ENCODE measurements at places on chromosomes 16 and 17.

DNA sequence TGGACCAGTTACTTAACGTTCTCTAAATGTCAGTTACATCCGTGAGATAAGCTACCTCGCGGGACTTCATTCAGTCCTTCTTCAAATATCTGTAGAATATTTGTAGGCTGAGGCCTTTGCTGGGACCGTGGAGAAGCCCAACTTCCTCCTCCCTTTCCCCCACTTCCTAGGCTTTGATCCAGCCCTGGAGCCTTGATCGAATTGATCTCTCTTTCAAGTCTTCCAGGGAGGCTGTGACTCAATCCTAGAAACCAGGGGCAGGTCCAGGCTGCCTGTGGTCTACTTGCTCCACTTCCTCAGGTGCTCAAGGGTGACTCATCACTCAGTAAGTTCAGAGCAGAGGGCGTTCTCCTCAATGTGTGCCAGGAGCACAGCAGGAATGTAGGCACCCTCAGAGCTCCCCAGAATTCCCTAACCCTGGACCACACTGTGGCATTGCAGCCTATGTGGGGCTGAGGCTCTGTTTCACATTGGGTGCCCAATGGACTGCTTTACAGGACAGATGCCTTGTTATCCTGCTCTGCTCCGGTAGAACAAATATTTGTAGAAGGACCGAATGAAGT lies 11.2 kb upstream of the CEP20 start:
- peak; percentile 85 for ATAC-seq

DNA sequence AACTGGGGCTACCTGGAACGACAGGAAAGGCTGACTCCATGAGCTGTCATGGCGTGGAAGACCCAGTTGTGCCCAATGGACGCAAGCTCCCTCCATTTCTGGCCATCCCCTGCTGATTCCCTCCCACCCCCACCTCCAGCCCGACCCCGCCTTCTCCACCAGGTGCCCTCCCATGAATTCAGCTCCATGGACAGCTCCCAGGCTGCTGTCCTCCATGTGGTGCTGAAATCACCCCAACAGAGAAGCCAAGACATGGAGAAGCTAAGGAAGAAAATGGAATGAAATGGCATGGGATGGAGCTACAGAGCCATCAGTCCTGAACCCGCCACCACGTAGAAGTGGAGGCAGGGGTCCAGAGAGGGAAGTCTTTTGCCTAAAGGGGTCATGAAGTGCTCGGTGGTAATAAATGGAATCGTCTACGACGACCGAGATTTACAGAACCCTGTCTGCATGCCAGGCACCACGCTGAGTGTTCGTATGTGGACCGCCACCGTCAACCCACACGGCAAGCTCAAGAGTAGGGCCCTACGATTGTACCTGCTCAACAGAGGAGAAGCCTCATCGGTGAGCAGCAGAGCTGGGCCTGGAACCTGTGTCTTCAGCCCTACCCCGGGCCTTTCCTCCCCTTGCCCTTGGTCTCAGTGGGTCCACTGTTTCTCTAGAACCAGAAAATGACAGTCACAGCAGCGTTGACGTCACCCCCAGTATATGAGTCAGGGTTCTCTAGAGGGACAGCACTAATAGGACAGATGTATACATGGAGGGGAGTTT lies 9.3 kb upstream of the ZC3H18 start:
- no peak for ATAC-seq

DNA sequence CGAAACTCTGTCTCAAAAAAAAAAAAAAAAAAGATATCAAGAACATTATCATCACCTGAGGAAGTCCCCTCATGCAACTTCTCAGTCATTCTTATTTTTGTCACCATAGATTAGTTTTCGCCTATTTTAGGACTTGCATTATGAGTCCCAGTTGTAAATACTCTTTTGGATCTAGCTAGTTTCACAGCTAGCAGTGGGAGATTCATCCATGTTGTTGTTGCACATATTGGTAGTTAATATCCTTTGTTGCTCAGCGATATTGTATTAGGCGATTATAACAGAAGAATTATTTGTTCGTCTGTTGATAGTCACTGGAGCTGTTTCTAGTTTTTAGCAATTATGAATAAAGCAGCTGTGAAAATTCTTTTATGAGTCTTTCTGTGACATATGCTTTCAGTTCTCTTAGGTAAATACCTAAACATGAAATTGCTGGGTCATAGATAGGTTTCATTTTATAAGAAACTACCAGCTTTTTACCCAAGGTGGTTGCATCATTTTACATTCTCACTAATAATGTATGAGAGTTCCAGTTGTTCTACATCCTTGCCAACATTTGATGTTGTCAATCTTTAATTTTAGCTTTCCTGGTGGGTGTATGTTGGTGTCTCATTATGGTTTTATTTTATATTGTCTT lies 40.7 kb upstream of the MAP3K14 start:
- no peak for ATAC-seq

DNA sequence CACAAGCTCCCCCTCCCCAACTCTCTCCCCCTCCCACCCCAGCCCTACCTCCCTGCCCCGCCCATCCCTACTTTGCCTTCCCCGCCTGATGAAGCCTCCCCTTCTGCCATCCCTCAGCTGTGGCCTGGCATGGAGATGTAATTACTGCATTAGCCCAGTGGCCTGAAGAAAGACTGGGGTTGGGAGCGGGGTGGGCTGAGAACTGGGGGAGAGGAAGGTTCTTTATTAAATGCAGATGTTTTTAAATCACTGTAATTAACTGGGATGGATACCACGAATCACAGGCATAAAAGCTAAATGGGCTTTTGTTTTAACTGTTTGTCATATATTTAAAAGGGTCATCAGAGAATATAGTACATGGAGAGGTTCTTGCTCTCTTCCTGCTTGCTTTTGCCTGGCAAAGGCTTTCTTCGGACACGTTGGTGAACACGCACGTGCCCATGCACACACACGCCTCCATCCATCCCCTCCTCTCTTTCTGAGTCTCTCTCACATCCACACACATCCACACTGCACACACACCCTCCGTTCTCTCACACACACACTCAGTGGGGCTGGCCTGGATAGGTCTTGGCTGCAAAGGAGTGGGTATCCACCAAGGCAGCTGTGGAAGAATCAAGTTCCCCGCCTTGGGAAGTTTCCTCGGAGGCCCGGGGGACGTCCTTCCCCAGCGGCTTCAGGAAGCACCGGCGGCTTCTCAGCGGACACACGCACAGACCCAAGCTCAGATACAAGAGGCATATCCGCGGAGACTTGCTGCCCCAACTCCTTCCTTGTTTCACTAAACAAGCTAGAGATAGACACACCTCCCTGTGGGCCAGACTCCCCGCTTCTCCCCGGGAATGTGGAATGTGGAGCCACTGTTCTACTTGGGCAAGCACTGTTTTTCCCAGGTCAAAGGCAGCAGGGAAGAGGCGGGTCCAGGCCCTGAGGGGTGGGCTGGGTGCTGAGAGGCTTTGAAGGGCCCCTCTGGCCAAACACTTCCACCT lies 27.4 kb upstream of the TNRC6C start:
- ATAC-seq = peak; percentile 61

- ATAC-seq = no peak
Measured at GRCh38 chr16:4535627-4536108, 2.9 kb downstream of the CDIP1 start.

DNA sequence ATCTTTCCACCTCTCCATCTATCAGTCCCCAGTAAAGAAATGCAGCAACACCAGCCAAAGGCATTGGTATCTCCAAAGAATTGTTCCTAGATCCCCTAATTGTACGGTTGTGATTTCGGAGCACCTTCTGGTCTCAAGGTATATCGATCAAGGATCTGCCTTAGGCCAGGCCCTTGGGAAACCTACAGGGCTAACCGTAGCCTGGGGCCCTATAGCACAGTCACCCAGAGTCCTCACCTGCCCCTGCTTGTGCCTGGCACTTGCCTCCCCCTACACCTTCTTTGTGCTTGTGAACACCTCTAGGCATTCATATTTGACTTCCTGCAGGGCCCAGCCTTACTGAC lies 16.8 kb upstream of the AURKB start:
- ATAC-seq = no peak

DNA sequence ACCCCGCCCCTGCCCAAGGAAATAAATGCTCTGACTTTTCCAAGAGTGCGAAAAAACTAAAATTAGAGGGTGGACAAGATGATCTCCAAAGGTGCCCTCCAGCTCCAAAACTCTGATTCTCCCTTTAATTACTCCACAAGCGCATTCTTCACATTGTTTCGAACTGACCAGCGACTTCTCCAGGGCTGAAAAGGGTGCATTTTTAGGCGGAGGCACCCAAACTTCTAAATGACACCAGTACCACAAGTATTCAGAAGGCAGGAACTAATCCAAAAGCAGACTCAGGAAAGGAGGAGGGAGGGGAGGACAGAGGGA lies 750 bp downstream of the ZFHX3 start:
- peak; percentile 6 for ATAC-seq

GRCh38 chr17:50934161-50934560 lies 68.0 kb upstream of the TOB1 start:
- ATAC-seq = no peak

DNA sequence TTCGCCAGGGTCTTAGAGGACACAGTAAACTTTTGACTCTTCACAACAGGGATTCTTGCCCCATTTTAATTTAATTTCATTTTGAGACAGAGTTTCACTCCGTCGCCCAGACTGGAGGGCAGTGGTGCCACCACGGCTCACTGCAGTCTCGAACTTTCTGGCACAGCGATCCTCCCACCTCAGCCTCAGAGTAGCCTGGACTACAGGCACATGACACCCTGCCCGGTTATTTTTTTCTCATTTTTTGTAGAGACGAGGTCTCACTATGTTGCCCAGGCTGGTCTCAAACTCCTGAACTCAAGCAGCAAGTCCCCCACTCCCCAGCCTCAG lies 329 bp upstream of the NLE1 start:
- ATAC-seq = peak; percentile 15

DNA sequence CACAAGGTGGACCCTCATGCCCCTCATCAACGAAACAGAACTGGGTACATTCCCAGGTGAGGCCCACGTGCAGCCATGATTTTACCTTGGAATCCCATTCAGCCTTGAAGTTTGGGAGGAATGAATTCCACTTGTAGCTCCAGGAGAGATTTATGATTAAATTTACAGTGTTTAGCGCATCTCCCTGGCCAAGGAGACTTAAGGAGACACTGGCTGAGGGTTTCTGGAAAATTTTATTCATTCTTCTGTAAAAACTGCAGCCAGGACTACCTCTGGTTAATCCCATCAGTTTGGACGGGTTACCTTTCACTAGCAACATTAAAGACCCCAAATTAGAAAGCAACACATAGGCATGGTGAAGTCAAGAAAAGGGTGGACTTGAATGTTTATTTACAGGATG lies 87.2 kb upstream of the SMURF2 start:
- no peak for ATAC-seq

DNA sequence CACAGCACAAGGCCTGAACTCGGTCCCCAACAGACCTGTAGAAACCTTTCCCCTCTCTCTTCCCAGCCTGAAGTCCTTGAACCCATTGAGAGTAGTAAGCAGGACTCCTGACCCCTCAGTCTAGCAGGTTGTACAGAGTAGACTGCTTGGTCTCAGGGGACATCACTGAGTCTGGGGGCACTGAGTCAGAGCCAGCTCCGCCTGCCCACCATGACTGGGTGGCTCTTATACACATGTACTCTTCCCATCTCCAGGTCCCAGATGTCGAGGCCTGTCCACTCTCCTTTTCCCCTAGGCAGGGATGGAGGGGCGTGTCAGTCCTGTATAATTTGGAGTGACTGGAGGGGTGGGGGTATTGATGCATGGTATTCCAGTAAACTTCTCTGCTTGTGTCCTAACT lies 23.5 kb downstream of the LIG3 start:
- ATAC-seq = no peak

- no peak for ATAC-seq
Measured at GRCh38 chr16:46896314-46896968, 12.3 kb downstream of the GPT2 start.

DNA sequence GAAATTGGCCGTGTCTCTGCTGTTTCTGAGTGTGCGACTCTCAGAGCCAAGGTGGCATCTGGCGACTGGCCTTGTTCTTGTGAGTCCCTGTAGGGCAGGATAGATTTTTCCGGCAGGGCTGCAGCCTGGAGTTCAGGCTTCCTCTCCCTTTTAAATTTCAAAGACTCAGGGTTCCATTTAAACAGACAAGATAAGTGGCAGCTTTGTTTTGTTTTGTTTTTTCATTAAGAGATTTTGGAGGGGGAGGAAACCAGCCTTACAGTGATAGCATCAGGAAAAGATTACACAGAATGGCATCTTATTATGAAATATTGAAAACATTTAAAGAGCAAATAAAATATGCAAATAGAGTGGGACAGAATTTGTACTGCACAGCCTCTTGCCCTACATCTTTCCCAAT lies 151.3 kb downstream of the RPTOR start:
- peak; percentile 43 for ATAC-seq

GRCh38 chr17:82298538-82299421 lies 18.6 kb downstream of the CD7 start:
- ATAC-seq = no peak

DNA sequence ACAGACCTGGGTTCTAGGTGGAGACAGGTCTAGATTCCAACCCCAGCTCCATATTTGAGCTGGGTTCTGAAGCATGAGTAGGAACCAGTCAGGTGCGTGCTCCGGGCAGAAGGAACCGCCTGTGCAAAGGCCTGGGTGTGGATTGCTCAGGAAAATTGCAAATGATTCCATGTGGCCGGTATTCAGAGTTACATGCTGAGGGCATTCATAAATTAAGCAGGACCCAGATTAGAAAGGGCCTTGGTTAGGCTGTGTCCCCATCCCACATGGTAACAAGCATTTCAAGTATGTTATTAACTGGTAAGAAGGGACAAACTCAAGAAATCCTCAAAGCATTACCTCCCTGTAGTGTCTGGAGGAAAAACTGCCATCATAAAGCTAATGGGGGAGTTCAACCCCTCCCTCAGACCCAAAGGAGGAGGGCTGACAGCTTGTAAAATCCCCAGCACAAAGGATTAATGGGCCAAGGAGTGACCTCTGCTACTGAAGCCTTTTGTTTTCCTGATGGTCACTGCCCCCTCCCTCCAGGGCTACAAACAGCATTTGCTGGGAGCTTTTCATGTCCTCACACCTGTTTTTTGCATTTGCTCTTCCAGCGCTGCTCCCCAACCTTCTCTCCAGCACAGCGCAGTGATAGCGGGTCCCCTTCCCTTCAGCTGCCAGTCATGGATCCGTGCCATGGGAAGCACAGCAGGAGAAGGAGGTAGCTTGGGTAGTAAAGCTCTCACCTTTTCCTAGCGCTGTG lies 218.0 kb downstream of the C16orf95 start:
- no peak for ATAC-seq
